ENCODE measurements at places on chromosomes 3 and 15. TPM values are rescaled to one million over a fixed set of nuclear protein-coding genes. Genes with fewer than 3 reads are reported as not detected.
A peak's percentile ranks its signal among the peaks of the same experiment; 100 is the strongest.

GRCh38 chr3:113548501-113548900 is 16.1 kb downstream of the SIDT1 start:
- no peak overlapping the region for H3K4me3 ChIP-seq
- H3K4me1 ChIP-seq: no peaks in the 10 kb centered on the region
- DNase-seq: no peak
- no peak overlapping the region for H3K27ac ChIP-seq
- no peaks in the 10 kb centered on the region for H3K27me3 ChIP-seq

GRCh38 chr3:40292637-40293349 is 16.7 kb upstream of the EIF1B start:
- DNase-seq: no peak
- peak overlapping the region; percentile 2 for H3K27ac ChIP-seq
- H3K27me3 ChIP-seq: no peaks in the 10 kb centered on the region
- no peak overlapping the region for H3K4me3 ChIP-seq
- no peaks in the 10 kb centered on the region for H3K4me1 ChIP-seq
- H3K36me3 ChIP-seq: no peaks in the 10 kb centered on the region

DNA sequence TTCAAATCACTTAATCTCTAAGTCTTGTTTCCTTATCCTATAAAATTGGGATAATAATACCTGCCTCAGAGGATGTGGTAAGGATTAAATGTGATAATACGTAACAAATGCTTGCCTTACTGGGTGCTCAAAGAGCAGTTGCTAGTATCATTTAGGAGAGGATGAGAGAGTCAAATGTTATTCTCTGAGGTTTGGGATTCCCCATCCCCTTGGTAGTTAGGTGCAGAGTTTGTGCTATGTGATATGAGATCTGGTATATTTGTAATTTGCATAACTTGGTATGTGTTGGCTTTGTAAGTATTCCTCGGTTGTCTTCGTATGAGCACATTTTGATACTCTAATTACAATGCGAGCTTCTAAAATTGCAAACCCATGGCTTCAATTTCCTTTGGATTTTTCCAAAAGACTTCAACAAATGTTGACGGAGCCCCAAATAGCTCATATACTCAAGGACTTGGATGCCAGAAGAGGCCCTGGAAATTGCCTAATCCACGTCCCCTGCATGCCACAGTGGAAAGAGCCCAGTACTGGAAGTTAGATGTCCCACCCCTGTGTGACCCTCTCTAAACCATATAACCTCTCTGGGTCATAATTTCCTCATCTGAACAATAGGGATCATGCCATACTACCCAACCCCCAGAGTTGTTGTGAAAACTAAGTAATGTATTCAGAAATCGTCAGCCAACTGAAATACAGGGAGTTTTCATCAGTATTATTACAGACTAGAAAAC is 85.0 kb downstream of the FBN1 start:
- no peaks in the 10 kb centered on the region for H3K4me1 ChIP-seq
- DNase-seq: no peak
- H3K27me3 ChIP-seq: no peaks in the 10 kb centered on the region

DNA sequence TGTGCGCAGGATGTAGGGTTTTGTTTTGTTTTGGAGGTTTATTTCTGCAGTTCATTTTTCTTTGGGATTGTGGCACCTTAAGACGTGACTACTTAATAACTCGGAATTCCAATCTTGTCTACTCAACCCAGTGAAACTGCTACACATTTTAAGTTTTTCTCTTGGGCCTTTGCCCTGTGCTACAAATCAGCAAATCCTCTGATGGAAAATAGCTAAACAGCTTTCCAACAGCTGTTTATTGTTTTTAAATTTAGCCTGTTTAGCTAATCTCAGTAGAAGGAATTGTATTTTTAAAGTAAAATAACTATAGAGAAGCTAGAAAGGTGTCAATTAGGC is 48.4 kb downstream of the OPA1 start:
- no peaks in the 10 kb centered on the region for H3K4me1 ChIP-seq
- H3K36me3 ChIP-seq: peaks cover 85% of the 10 kb centered on the region
- H3K4me3 ChIP-seq: no peak overlapping the region

OXNAD1 gene
- 21.0 TPM for total RNA-seq

GOLGA8N gene
- 1.4 TPM for total RNA-seq

FSIP1 gene
- total RNA-seq: 23.9 TPM

ARPP21 gene
- 58.7 TPM for total RNA-seq

FOXP1 gene
- total RNA-seq: 13.2 TPM

GPR62 gene
- 0.18 TPM for total RNA-seq

GOLGA6A gene
- not detected for total RNA-seq

GOLGA8J gene
- not detected for total RNA-seq

Data from gastrocnemius medialis (tissue), 4 donors.